ENCODE measurements at places on chromosomes 6 and 20.
A peak's percentile ranks its signal among the peaks of the same experiment; 100 is the strongest.

GRCh38 chr6:90406142-90406794, 109.6 kb upstream of the BACH2 start:
- no peak for DNase-seq

DNA sequence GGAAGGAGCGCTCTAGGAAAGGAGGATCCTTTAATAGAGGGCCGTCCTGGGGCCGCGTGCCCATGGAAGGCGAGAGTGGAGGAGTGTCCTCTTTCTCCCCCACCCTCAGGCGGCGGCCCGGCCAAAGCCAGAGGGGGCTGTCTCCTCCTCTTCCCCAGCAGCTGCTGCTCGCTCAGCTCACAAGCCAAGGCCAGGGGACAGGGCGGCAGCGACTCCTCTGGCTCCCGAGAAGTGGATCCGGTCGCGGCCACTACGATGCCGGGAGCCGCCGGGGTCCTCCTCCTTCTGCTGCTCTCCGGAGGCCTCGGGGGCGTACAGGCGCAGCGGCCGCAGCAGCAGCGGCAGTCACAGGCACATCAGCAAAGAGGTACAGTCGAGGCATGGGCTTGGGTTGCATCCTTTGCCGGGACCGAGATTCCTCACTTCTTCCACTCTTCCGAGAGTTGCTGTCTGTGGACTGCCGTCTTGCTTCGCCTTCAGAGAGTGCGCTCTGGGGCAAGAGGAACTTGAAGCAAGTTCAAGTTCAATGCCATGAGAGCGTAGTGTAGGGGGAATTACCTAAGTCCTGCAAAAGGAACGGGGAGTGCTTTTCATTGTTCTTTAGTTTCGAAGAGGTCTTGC, at the start of gene LAMA2:
Gene LAMA2, plus strand, starts transcription at position 148 of the 621 bp plus-strand sequence. Its CDS starts 108 bp downstream, at position 256.
- peak; percentile 11 for DNase-seq

DNA sequence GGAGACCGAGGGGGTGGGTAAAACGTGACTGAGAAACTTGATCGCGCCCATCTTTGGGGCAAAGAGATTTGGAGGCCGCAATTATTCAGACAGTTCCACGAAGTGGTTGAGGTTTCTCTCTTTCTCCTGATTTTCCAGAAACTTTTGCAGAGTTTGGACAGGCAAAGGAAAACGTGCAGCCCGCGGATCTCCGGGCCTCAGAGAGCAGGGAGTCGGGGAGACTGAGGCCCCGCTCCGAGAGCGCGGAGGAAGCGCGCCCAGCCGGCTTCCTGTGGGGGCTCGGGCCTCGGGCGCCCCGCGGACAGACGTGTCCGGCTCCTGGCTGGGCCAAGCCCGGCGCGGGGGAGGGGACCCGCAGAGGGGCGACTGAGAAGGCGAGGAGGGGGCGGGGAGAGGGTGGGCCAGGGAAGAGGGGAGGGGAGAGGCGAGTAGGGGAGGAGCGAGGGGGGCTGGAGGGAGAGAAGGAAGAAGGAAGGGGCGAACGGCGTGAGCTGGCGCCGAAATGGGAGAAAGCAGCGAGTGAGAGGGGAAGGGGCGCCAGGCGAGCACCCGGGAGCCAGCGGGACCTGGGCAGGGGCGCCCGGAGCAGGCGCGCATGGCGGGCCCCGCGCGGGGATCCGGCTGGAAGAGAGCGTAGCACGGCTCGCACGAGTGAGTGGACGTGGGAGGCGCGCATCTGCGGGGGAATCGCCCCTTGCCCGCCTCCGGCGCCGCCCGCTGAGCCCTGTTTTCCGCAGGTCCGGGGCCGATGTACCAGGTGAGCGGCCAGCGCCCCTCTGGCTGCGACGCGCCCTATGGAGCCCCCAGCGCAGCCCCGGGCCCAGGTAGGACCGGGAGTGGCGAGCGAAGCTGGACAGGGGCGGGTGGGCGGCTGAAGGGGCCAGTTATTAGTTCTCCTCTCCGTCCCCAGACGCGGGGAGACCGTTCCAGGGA, at the start of gene MDFI:
Gene MDFI, plus strand, starts transcription at position 467 of the 933 bp plus-strand sequence. Its CDS starts 282 bp downstream, at position 749.
- no peak for DNase-seq

DNA sequence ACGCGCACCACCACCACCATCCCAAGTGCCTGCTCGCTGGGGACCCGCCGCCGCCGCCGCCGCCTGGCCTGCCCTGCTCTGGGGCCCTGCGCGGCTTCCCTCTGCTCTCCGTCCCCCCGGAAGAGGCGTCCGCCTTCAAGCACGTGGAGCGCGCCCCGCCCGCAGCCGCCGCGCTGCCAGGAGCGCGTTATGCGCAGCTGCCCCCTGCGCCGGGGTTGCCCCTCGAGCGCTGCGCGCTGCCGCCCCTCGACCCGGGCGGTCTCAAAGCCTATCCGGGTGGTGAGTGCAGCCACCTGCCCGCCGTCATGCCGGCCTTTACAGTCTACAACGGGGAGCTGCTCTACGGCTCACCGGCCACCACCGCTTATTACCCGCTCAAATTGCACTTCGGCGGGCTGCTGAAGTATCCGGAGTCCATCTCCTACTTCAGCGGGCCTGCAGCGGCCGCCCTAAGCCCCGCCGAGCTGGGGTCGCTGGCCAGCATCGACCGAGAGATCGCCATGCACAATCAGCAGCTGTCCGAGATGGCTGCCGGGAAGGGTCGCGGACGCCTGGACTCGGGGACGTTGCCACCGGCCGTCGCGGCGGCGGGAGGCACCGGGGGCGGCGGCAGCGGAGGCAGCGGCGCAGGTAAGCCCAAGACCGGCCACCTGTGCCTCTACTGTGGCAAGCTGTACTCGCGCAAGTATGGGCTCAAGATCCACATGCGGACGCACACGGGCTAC, 7.2 kb downstream of the PRDM13 start:
- peak; percentile 30 for DNase-seq

DNA sequence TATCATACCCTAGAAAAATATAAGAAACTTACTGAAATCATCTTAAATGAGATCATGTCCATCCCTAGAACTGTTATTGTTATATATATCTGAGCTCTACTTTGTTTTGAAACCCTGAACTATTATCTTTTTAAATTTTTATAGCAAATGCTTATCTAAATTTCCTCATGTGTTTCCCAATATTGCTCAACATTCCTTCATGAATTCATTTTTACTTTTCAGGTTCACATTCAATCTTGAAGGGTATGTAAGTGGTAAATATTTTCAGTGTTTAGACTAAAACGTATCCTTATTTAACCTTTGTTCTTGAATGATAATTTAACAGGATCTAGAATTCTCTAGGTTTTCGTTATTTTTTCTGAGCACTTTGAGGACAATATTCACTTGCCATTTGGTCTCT, 23.9 kb downstream of the PDE7B start:
- no peak for DNase-seq

DNA sequence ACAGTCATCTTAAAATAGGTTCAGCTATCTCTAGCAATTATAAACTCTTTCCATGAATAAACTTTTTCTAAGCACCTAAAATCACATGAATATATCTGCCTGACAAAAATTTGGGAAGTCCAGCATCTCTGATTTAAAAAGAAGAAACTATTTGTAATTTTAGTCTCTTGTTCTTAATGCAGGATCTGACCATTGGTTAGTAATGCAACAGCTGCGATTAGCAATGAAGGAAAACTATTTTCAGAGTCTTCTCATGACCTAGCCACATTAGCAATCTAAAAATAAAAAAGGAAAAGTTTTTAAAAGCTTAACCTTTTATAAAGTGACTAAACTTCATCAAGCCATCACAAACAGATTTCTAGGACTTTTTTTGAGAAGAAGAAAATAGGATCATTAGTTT, 97.5 kb downstream of the PTPRK start:
- DNase-seq = no peak

- DNase-seq = no peak
These were observed 43.5 kb downstream of the ZFAND3 start for GRCh38 chr6:37862992-37863391.

DNA sequence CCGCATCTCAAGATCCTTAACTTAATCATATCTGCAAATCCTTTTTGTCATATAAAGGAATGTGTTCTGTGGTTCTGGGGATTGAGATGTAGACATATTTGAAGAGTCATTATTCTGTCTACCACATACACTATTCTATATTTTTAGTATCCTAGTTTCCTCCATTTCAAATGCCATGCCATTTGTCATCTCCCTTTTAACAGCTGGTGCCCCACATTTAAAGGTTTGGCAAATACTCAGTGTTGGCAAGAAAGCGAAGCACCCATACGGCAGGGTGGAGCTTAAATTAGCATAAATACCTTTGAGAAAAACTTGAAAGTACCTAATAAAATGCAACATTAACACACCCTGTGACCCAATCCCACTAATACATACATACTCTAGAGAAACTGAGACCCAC, 31.7 kb downstream of the PAK5 start:
- DNase-seq = no peak

GRCh38 chr6:28683945-28684538, 158.4 kb downstream of the GPX5 start:
- no peak for DNase-seq

GRCh38 chr20:9995510-9996272, 39.1 kb upstream of the ANKEF1 start:
- no peak for DNase-seq

DNA sequence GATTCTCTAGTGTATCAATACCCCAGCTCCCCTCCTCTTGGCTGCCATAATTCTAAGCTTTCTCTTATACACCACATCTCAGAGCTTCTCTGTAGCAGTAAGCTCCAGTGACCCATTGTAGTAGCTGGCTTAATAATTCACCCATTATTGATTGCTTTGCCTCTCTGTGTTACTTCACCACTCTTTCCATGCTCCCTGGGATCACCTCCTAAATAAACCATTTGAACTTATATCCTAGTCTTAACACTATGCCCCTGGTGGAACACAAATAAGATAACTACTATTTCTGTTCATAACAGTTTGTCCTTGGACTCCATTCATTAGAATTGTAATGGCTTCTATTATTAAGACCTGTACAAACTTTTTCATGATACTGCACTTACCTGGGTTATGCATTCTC, 758.9 kb downstream of the KIF16B start:
- no peak for DNase-seq

GRCh38 chr6:34331371-34332050, 61.0 kb downstream of the NUDT3 start:
- no peak for DNase-seq

DNA sequence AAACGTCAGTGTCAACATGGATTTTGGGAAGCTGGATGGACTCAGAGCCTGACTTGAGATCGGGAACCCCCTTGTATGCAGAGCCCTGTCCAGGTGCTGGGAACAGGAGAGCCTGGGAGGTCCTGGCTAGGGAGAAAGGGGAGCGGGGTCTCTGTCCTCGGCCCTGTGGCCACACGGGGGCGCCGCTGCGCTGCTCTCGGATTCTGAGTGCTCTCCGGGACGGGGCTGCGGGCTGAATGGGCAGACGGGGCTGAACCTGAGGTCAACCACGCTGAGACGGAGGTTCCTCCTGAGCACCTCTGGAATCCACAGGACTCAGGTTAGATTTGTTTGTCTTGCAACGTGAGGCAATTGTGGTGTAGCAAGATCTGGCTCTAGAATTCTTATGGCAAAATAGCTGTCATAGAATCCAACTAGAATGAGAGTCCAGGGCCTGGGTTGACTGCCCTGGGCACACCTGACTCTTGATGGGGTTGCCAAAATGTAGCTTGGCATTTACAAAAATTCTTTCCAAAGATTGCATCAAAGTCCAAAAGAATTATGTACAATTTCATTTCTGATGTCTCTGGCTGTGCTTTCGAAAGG, 20.6 kb upstream of the HLA-F start:
- DNase-seq = peak; percentile 81

DNA sequence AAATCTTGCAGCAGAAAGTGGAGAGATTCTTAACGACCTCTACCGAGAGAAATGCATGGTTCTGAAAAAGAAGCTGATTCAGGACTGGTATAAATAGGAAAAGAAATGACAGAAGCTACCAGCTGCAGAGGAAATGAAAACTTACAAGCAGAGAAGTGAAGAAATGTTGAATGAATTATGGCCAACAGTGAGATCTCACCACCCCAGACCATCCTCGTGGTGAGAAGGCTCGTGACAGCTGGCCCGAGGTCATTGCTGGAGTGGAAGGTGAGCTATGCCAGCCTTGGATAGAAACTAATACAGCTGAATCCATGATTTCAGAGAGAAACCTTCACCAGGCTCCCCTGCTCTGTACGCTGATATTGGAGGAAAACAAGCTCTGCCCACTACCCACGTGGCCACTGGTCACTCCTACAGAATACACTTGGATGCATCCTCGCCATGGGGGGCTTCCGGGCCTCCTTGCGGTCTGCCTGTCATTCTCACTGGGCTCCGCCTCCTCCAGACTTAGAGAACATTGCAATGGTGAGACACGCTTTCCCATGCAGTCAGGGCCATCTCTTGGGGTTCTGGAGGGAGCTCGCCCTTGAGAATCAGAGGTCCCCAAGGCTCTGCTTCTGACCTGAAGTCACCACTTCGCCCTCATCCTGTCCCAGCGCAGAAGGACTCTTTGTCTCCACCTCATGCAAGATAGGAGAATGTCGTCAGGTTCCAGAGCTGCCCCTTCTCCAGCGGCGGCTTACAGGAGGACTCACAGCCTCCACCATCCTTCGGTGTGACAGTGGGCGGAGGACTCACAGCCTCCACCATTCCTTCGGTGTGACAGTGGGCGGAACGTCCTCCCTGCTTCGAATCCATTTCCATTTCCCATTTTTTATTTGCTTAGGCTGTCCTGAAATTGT, 10.6 kb upstream of the TUBB2B start:
- DNase-seq = no peak

- no peak for DNase-seq
These were observed 101.2 kb downstream of the ERMARD start for GRCh38 chr6:169852504-169853195.

GRCh38 chr20:38186788-38187221, 21.7 kb upstream of the TGM2 start:
- no peak for DNase-seq

DNA sequence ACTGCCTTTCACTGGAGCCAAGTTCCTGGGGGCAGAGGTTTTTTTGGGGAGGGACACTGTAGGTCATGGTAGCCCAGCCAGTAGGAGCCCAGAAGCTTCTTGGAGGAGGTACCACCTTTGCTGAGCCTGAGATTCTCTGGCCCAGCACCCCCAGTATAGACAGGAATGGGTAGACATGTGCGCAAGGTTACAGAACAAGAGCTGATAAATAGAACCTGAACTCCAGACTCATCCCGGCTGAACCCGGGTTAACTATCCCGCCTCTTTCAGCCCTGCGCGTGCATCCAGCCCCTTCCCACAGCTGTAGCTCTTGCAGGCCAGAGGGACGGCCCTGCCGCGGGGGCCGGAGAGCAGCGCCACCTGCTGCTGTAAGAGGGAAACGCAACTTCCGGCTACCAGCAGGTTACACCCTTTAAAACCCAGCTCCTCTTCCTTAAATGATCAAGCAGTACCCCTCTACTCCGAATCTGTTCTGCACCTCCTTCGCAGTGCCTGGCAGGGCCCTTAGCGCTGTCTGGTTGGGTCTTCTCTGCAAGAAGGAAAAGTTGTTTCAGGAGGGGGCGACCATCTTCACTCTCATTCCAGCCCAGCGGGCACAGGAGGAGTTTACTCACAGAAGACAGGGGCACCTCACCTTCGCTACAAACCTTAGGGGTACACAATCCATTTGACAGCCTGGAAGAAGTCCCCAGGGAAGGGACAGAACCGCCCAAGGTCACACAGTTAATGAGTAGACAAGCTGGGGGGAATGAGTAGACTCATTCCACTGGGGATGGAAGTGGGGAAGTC, 7.5 kb downstream of the SRXN1 start:
- peak; percentile 60 for DNase-seq

DNA sequence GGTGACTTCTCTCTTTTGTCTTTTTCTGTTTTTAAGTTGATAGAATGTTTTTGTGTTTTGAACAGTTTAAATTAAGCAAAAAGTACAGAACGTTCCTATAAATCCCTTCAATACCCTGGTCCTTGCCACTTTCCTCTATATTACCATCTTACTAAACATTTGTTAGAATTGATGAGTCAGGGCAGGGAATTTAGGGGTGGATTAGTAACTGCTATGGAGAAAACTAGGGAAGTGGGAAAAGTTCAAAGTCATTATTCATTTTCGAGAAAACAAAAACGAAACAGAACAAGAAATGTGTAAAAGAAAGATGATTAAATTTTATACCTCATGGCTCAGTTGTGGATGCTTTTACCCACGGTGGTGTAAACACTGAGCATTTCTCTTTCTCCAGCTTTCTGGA, 240.4 kb upstream of the SULF2 start:
- no peak for DNase-seq
